Pancreas (tissue), 10 donors: ENCODE measurements at places on chromosomes 11 and 22.

DNA sequence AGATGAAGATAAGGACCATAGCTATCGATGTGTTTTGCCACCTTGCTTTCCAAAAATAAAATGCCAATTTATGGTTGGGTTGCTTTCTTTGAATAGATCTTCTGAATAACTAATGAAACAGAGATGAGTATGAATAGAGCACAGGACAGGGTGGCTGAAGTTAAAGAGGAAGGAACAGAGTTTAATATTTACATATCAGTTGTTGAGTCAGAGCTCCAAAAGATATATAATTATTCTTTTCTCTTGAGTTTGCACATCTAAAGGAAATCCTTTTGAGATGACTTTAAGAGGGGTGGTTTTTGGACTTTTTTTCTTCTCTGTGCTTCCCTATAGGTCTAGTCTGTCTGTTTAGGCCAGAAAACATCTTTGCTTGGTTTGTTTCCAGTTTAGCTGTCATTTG, 115.2 kb downstream of the DDX10 start:
- DNase-seq, result no peak

DNA sequence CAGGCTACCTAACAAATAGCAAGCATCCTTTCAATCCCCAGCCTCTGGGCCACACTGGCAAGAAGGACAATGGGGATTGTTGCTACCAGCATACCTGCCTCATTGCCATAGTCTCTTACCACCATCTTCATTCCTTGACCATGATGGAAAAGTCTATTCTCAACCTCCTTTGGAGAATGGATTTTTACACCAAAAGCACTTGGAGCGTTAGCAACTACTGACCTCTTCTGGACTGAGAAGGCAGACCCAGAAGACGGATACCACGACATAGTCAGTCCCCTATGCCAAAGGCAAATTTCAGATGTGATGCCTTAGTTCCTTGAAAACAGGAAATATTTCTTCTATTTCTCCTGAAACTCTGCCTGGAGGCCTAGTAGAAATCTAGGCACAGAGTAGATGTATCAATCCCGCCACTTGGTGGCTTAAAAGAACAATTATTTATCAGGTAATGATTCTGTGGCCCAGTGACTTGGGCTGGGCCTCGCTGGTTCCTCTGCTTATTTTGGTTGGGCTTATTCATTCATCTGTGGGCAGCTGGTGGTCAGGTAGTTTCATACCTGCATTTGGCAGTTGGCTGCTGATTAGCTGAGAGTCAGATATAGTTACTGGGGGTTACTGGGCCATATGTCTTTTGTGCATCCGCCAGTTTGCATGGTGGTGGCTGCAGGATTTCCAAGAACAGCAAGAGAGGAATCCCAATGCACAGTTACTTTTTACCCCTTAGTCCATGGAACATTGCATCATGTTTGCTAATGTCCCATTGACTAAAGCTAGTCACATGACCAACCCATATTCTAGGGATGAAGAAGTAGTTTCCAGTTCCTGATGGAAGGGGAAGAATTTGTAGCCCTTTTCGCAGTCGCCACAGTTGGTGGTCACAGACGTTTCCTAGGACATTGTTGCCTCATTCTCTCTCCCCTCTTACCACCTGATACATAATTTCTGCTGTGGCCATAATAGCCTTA, 75.2 kb downstream of the DHCR7 start:
- no peak for DNase-seq

DNA sequence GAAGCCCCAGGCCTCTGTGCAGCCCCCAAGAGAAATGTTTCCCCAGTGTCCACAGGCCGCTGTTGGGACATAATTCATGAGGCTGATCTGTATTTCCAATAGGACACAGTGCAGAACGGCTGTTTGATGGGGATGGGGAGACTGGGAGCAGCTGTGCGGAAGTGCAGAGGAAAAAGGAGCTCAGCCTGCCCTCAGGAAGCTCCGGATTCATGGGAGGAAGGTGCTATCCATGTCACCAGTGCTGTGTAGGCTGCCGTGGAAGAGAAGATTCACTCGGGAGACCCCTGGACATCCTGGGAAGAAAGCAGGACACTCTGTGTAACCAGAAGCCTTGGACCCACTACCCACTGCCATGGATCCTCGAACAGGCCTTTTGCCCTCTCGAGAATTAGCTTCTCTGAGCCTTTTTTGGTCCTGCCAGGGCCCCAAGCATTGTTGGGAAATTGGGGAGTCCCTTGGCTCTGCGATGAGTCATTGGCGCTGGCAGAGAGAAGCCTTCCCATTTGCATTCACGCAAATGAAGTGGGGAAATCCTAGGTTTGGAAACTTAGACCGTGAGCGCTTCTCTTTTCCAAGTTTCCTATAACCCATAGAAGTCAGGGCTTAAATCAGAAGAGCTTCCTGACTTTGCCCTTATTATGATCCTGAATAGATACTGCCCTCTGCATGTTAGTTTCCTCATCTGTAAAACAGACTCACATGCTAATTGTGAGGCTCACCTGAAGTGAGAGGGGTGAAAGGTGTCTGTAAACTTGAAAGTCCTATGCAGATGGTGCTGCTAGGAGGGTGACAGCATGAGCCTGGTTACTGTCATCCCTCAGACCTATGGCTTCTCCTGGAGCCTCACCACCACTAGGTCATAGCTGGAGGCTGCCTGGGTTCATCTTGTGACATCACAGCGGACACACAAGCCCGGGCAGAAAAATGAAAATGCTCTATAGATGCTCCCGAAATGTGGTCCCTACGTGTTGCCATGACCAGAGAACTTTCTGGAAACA, 229.2 kb upstream of the B3GAT1 start:
- no peak for DNase-seq

GRCh38 chr11:19366992-19367709, 126.4 kb upstream of the E2F8 start:
- DNase-seq, result no peak

DNA sequence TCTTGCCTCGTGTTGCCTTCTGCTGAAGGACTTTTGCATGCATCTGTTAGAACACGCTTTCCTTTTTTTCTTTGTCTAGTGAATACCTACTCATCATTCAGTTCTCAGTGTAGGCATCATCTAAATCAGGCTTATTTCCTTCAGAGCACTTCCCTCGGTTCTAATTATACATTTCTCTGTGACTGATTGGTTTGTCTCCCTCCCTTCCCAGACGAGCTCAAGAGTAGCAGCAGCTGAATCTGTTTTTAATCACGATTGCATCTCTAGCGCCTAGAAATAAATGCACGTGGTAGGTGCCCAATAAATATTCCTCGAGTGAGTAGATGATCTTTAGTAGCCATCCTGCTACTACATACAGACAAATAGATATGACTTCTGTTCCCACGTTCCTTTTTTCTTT, 6.3 kb downstream of the CEP164 start:
- no peak for DNase-seq

- no peak for DNase-seq
Measured at GRCh38 chr11:133249530-133249929, 282.8 kb downstream of the OPCML start.

GRCh38 chr11:105915021-105915420, 107.0 kb downstream of the MSANTD4 start:
- no peak for DNase-seq

- DNase-seq, result no peak
Measured at GRCh38 chr11:15519124-15519791, 404.5 kb downstream of the INSC start.

GRCh38 chr11:125079151-125079877, 16.2 kb downstream of the SLC37A2 start:
- no peak for DNase-seq

GRCh38 chr11:67345247-67345919, 8.0 kb downstream of the POLD4 start:
- DNase-seq, result no peak

- DNase-seq, result no peak
Measured at GRCh38 chr11:127632976-127633680, 632.6 kb upstream of the KIRREL3 start.

DNA sequence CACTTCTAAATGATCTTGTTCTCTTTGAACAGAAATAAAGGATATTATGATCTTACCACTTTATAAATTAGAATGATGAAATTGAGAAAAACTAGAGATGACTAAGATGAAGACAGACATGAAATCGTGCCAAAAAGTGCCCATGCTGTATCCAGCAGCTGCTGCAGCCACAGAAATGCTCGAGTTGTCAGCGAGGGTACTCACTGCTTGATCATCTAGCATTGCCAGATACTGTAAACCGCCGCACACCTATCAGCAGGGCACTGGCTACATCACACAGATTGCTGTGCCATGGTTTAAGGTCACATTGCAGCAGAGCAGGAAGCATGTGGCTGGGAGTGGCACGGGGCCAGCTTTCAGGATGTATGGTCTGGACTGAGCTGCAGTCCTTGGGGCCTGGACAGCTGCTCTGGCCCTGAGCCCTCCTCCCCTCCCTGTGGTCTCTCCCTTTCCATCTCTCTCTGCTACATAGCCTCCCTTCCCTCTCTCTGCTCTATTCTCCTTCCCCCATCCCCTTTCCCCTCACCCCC, 51.0 kb upstream of the SEPTIN5 start:
- DNase-seq, result peak; percentile 61

- no peak for DNase-seq
Measured at GRCh38 chr11:1330473-1330872, 21.0 kb upstream of the TOLLIP start.

GRCh38 chr22:30114361-30114760, 34.1 kb downstream of the HORMAD2 start:
- no peak for DNase-seq

DNA sequence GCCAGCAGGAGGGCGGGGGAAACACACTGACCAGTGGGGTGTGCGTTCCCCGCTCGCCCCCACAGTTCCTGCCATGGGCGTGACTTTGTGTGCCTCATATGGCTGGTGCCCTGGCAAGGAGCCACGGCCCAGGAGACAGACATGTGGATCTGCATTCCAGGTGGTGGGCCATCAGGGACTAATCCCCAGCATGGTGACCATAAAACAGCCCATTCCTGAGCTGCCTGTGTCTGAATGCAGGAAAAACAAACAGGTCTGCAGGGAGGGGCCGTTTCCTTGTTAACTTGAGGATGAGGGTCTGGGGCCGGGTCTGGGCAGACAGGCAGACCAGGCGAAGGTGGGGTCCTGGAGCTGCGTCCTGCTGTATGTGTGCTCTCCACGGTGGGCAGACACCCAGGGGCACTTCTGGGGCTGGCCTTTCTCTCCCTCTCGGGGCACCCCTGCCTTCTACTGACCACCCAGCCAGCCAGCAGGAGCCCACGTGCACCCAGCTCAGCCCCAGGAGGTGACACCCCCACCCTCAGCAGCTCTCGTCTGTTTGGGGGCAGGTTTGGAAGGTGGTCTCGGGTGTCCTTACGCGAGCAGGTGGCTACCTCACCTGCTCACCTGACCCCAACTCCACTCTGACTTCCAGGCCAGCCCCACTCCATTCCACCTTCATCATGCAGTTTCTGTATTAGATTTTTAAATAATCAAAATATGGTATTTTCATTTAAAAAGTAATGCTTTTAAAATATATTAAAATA, 120.3 kb downstream of the KCNQ1OT1 start:
- peak; percentile 31 for DNase-seq

DNA sequence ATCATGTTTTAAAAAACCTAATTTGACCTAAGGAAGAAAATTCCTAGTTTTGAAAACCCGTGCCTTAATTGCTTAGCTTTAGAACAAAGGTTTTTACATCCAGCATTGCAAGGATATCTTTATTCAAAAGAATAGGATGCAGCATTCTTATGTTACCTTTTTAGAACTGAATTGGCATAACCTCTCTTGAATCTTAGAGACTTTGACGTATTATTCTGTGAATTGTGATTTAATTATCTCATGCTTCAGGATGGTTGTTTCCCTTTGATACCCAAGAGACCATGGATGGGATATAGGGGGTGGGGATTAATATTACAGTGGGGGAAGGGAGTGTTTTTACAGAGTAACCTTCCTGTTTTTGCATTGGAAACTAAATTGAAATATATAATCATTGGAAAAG, 49.4 kb downstream of the ARHGEF12 start:
- DNase-seq, result no peak

- DNase-seq, result no peak
Measured at GRCh38 chr22:28137036-28137435, 218.0 kb upstream of the PITPNB start.

- DNase-seq, result peak; percentile 3
Measured at GRCh38 chr22:23058481-23059283, 11.6 kb upstream of the GNAZ start.

DNA sequence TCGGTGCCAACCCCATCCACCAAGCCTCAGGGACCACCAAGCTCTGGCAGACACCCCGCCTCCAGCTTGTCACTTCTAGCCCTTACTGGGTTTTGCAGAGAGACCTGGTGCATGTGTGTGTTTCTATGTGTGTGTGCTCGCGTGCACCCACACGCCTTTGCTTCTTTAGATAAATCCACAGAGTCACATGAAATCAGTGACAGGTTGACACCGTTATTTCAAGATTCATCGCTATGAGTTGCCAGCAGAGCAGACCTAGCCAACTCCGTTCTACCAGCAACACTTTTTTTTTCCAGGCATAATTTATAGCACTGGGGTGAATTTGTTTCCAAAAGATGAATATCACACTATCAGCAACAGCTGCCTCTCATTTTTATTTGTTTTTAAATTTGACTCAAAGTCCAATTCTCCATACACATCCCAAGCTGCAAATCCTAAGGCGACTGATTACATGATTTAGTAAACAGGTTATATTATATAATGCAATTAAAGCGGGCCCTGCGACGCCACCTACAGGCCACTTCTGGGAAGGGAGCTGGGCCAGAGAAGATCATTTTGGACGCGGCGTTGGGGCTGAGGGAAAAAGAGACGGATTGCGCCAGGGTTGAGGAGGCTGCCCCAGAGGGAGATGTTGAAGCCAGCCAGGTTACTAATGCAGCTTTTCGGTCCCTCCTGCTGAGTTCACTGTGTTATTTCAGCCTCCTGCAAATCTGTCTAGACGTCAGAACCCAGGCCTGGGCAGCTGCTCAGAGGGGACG, 150.5 kb downstream of the FEZ1 start:
- peak; percentile 77 for DNase-seq

DNA sequence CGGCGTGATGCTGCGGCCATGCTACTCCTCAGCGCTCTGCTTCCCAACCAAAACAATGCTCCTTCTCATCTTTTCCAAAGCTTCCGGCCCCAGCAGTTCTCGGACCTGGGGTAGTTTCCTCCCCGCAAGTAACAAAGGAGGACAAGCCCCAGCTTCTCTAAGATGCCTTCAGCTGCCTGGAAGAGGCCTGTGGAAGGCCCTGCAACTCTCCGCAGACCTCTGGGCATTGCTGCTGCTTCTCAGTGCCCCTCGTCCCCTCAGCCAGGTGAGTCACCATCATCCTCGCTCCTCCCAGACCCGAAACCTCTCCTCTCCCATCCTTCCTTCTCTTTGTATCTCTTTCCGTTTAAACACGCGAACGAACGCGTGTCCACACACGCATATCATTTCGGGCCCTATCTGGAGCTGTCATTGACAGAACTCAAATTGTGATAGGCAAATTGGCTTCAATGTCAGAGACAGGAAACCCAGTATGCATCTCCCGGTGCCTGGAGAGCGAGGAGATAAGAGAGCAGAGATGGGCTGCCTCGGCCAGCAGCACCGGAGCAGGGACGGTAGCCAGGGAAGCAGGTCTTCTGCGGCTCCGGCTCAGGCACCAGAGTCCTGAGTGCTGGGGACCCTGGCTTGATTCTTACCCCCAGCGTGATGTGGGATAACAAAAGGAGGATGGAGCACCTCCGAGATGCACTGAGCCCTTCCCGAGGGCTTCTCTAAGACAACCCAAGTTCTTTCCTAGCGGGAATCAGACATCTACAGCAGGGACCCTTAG, 22.0 kb upstream of the JAM3 start:
- DNase-seq, result peak; percentile 17
